Colonic mucosa (tissue), 4 donors: ENCODE measurements at places on chromosomes 16 and 17.

GRCh38 chr16:59440502-59440901, 706.4 kb upstream of the GOT2 start:
- no peak overlapping the region for H3K27ac ChIP-seq
- H3K4me1 ChIP-seq, result no peaks in the 10 kb centered on the region
- H3K36me3 ChIP-seq, result no peaks in the 10 kb centered on the region
- H3K4me3 ChIP-seq, result no peak overlapping the region

GRCh38 chr17:48026502-48027321, 10.9 kb downstream of the COPZ2 start:
- H3K36me3 ChIP-seq, result no peaks in the 10 kb centered on the region
- peaks cover 12% of the 10 kb centered on the region for H3K4me1 ChIP-seq
- H3K27ac ChIP-seq, result peak overlapping the region; percentile 34
- peak; percentile 92 for DNase-seq
- no peaks in the 10 kb centered on the region for H3K27me3 ChIP-seq
- no peak overlapping the region for H3K4me3 ChIP-seq

GRCh38 chr17:45826919-45827588, 17.6 kb upstream of the SPPL2C start:
- no peaks in the 10 kb centered on the region for H3K36me3 ChIP-seq
- H3K27ac ChIP-seq, result no peak overlapping the region
- no peaks in the 10 kb centered on the region for H3K27me3 ChIP-seq

DNA sequence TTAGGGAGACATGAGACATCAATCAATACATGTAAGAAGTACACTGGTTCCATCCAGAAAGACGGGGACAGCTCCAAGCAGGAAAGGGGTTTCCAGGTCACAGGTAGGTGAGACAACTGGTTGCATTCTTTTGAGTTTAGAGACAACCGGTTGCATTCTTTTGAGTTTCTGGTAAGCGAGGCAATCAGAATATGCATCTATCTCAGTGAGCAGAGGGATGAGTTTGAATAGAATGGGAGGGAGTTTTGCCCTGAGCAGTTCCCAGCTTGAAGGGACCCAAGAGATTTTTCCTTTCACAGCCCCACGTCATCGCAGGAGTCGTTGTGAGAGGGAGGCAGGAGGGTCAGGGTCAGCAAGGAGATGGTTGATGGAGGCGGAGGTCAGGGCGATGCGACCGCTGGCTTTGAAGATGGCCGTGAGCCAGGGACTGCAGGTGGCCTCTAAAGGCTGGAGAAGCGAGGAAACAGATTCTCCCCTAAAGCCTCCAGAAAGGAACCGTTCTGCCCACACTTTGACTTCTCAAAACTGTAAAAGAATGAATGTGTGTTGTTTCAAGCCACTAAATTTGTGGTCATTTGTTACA, 36.5 kb downstream of the IRF8 start:
- no peak overlapping the region for H3K4me3 ChIP-seq
- no peaks in the 10 kb centered on the region for H3K36me3 ChIP-seq
- no peak for DNase-seq
- H3K27me3 ChIP-seq, result no peaks in the 10 kb centered on the region
- H3K4me1 ChIP-seq, result no peaks in the 10 kb centered on the region

- no peak for DNase-seq
- no peaks in the 10 kb centered on the region for H3K27me3 ChIP-seq
Observed at GRCh38 chr17:17931159-17931558, 41.0 kb downstream of the TOM1L2 start.

DNA sequence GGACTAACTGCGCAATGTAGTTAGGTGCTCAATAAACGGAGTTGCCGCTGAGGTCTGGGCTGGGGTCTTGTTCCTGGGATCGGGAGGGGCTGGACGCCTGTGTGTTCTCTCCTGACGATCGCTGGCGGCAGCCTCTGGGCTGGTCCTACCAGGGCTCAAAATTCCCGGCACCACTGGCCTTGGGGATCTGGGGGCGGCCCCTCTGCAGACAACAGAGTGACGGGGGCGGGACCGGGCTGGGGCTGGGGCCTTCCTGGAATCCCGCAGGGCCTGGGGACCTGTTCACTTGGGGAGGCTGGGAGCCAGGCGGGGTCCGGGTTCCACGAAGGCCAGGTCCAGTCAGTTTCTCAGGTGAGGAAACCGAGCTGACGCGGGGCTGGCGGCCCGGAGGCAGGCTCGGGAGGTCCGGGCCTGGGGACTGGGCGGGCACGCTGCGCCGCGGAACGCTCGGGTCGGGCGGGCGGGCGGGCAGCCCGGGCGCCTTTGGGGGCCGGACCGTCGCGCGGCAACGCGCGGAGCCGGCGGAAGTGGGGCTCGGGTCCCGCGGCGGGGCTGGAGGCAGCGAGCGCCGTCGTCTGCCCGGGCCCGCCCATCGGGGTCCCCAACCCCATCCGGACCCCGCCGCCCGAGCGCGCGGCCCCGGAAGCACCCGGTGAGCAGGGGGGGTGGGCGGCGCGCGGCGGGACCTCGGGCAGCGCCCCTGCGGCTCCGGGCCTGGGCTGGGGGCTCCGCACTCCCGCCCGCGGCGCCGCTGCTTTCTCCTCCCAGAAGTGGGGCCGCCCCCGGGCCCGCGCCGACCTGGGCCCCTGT, at the start of gene PIGQ:
Gene PIGQ, plus strand, starts transcription at position 524 of the 810 bp plus-strand sequence. CDS start 4,107 bp downstream, outside the sequence.
- H3K36me3 ChIP-seq, result no peaks in the 10 kb centered on the region
- peak within 1 kb of the TSS; percentile 84 for H3K4me3 ChIP-seq
- H3K27me3 ChIP-seq, result no peaks in the 10 kb centered on the region
- peak within 1 kb of the TSS; percentile 69 for H3K27ac ChIP-seq

GRCh38 chr16:2250652-2251295, 613 bp downstream of the ECI1 start:
- DNase-seq, result peak; percentile 58
- H3K27me3 ChIP-seq, result no peaks in the 10 kb centered on the region
- H3K4me3 ChIP-seq, result peak overlapping the region; percentile 42
- H3K27ac ChIP-seq, result peak overlapping the region; percentile 88
- peaks cover 9% of the 10 kb centered on the region for H3K36me3 ChIP-seq

DNA sequence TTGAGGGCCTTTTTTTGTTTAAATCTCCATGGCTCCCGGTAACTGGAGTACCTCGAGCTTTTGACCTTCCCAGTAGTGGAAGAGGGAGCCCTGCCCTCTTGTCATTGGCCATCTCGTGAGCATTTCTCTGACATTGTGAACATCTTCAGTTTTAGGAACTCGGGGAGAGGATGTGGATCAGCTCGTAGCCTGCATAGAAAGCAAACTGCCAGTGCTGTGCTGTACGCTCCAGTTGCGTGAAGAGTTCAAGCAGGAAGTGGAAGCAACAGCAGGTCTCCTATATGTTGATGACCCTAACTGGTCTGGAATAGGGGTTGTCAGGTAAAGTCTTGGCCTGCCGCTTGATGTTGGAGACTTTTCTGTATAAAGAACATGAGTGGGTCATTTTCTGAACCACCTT, 24.3 kb downstream of the NTAN1 start:
- H3K4me1 ChIP-seq, result no peaks in the 10 kb centered on the region
- H3K27me3 ChIP-seq, result no peaks in the 10 kb centered on the region
- H3K27ac ChIP-seq, result no peak overlapping the region
- H3K4me3 ChIP-seq, result no peak overlapping the region

GRCh38 chr16:50731130-50731988, 10.5 kb upstream of the CYLD start:
- no peaks in the 10 kb centered on the region for H3K27me3 ChIP-seq
- H3K4me1 ChIP-seq, result no peaks in the 10 kb centered on the region
- H3K36me3 ChIP-seq, result no peaks in the 10 kb centered on the region
- peak; percentile 0 for DNase-seq

DNA sequence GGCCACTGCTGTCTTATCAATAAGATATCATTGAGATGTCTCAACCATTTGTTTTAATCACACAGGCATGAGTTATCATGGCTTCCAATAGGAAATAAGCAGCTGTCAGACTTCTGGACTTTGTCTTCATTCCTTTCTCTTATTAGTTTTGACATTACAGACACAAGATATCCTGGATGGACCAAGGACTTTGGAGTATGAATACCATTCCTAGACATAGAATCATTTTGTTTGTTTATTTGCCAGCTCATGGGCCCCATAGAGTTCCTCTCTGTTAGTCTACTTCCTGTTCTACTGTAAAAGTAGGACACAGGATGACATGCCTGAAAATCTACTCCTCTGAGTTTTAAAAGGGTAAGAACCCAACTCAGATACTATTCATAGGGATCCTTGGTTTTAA, 77.7 kb upstream of the KCNJ16 start:
- DNase-seq, result no peak
- H3K4me3 ChIP-seq, result no peak overlapping the region
- no peaks in the 10 kb centered on the region for H3K36me3 ChIP-seq
- no peak overlapping the region for H3K27ac ChIP-seq
- H3K27me3 ChIP-seq, result no peaks in the 10 kb centered on the region

DNA sequence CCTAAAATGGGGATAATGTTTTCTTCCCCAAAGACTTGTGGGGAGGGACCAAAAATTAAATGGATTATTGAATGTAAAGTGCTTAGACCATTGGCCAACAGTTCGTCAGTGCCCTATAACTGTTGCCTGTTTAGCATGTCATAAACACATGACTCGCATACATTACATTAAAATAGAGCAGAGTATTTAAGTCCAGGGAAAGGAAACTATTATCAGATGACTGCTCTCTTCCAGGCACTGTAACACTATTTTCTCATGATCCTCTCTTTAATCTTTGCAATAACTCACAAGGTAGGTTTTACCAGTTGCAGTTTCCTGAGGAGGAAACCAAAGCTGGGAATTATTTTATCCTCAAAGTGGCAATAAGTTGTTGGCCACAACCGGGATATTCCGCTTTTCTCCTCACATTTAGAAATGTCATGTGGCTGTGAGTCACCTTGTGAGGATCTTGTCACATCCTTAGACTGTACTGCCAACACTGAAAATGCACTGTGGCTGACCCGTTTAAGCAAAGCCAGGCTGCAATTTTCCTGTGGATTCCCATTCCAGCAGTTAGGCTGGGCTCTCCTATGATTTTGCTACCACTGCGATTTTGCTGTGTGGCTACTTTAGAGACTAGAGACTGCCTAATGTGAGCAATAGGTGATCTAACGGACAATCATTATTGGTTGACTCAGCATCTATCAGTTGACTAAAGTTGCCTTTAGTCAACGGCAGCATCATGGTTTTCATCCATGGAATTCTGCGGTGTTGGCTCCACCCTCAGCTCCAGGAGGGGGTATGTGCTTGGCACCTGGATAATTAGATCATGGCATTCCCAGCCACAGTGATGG, 58.3 kb upstream of the DHX40 start:
- H3K27me3 ChIP-seq, result no peaks in the 10 kb centered on the region
- DNase-seq, result no peak
- no peaks in the 10 kb centered on the region for H3K4me1 ChIP-seq
- no peaks in the 10 kb centered on the region for H3K36me3 ChIP-seq
- H3K4me3 ChIP-seq, result no peak overlapping the region

DNA sequence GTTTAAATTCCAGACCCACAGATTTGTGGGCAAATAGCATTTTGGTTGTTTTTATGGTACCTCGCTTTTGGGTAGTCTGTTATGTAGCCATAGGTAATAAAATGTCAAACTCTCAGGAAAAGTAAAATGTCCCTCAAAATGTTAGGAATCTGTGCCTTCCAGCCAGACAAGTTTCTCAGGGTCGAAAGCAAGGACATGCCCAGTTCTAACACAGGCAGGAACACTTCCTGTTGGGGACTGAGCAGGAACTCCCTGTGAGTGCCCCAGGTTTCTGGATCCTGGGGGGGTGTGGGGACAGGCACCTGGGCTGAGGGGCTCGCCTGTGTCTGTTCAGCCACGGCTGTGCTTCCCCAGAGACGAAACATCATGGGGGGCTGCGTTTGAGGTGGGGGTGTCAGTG, 62.3 kb downstream of the GNA13 start:
- H3K36me3 ChIP-seq, result no peaks in the 10 kb centered on the region
- no peaks in the 10 kb centered on the region for H3K4me1 ChIP-seq
- H3K4me3 ChIP-seq, result no peak overlapping the region
- no peak overlapping the region for H3K27ac ChIP-seq

DNA sequence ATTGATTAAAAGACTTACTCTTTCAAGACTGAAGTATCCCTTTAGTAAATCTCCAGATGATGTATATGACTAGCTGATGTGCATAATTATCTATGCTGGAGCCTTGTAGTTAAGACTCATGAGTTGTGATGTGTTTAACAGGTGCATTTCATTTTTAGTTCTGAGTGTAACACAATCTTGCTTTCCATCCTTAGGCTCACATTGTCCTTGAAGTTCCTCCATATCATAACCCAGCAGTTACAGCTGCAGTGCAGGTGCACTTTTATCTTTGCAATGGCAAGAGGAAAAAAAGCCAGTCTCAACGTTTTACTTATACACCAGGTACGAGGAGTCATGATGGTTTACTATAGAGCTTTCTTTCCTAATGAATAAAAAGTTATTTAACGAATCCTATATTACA, 52.9 kb downstream of the ESRP2 start:
- no peak overlapping the region for H3K27ac ChIP-seq
- H3K4me1 ChIP-seq, result no peaks in the 10 kb centered on the region
- H3K4me3 ChIP-seq, result no peak overlapping the region

DNA sequence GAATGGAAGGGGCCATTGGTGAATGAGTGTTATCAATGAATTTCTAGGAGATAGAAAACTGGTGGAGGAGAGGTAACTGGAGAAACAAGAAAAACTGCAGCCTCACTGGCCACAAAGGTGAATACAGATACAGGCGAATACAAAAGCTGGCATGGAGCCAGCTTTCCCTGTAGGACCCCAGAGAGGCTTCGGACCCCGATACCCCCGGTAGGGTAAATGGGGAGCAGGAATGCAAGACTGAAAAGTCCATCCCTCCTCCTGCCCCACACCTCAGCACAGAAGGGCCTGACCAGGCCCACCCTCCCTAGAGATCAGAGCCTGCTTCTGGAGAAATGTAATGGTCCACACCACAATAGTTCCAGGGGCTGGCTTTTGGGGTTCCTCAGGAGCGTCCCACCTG, 4.9 kb upstream of the MYLK3 start:
- H3K4me3 ChIP-seq, result no peak overlapping the region
- DNase-seq, result no peak
- no peaks in the 10 kb centered on the region for H3K36me3 ChIP-seq
- no peaks in the 10 kb centered on the region for H3K4me1 ChIP-seq

- no peaks in the 10 kb centered on the region for H3K27me3 ChIP-seq
- no peak overlapping the region for H3K27ac ChIP-seq
Observed at GRCh38 chr17:49450735-49451134, 36.1 kb upstream of the PHB1 start.

GRCh38 chr17:50887705-50888245, 21.6 kb upstream of the TOB1 start:
- H3K4me1 ChIP-seq, result peaks cover 6% of the 10 kb centered on the region
- H3K27me3 ChIP-seq, result no peaks in the 10 kb centered on the region
- H3K27ac ChIP-seq, result no peak overlapping the region
- H3K4me3 ChIP-seq, result no peak overlapping the region

- H3K4me1 ChIP-seq, result peaks cover 8% of the 10 kb centered on the region
- no peaks in the 10 kb centered on the region for H3K27me3 ChIP-seq
Observed at GRCh38 chr16:11014136-11014535, 69.8 kb downstream of the CLEC16A start.

- H3K4me3 ChIP-seq, result no peak overlapping the region
- no peaks in the 10 kb centered on the region for H3K36me3 ChIP-seq
- no peaks in the 10 kb centered on the region for H3K4me1 ChIP-seq
- no peaks in the 10 kb centered on the region for H3K27me3 ChIP-seq
- DNase-seq, result no peak
Observed at GRCh38 chr16:47250983-47251382, 107.2 kb upstream of the NETO2 start.

DNA sequence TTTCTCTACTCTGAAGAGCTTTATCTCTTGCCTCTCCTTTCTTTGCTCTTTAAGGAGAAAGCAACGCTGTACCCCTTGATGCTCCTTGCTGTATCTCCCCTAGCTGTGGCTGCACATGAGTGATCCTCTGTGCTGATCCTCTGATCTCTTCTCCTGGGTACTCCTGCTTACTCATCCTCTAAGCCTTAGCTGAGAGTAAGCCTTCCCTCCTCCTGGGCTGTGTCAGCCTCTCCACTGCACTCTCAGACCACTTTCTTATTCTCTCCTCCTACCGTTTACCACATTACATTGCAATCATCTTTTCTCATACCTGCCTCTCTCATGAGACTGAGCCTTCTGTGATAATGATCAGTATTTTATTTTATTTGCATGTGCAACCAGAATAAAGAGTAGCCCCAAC, 25.1 kb downstream of the SOX9 start:
- H3K4me1 ChIP-seq, result no peaks in the 10 kb centered on the region
- no peaks in the 10 kb centered on the region for H3K36me3 ChIP-seq
- no peak overlapping the region for H3K4me3 ChIP-seq
- DNase-seq, result no peak
